H7 (cell line): ENCODE measurements at places on chromosomes 4 and X.
A peak's percentile ranks its signal among the peaks of the same experiment; 100 is the strongest.

DNA sequence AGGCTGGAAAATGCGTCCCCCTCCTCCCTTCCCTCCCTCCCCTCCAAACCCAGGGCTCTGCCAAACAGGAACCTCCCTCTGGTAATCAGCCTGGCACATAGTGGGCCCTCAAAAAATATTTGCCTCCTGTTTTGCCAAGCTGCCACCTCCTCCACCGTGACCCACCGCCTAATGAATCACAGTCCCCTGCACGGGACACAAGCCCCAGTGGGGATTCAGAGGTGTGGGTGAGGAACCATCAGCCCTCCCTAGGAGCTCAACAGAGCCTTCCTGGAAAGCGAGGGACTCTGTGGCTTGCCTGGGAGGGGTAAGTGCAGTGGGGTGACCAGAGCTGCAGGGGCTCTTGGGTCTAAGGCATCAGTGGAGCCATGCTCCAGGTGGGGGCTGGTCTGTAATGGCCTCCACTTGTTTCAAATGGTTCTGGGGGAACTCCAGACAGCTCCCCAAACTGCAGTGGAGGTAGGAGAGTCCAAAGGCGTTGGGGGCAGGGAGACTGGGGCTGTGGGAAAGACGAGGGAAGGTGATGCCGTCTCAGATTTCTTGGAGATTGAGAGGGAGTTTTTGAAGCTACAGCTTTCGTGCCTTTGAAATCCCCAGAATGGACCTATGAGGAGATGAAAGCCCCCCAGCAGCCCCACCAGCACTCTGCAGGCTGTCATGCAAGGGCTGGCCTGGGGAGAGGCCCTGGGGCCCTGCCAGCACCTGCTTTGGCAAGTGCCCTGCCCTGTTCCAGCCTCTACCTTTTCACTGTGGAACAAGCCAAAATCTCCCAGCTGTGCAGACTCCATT is 1.0 kb upstream of the PPP2R2C start:
- DNase-seq: peak; percentile 45

GRCh38 chr4:159871141-159871540 is 768.3 kb downstream of the RAPGEF2 start:
- no peak for DNase-seq

- peak; percentile 85 for DNase-seq
Measured at GRCh38 chrX:46912603-46913491, 626 bp downstream of the JADE3 start.

- DNase-seq: peak; percentile 47
Measured at GRCh38 chr4:11765849-11766453, 337.3 kb upstream of the HS3ST1 start.

- DNase-seq: no peak
Measured at GRCh38 chrX:74232859-74233258, 71.1 kb upstream of the ZCCHC13 start.

- DNase-seq: no peak
Measured at GRCh38 chr4:41943506-41943905, 8.3 kb downstream of the TMEM33 start.

DNA sequence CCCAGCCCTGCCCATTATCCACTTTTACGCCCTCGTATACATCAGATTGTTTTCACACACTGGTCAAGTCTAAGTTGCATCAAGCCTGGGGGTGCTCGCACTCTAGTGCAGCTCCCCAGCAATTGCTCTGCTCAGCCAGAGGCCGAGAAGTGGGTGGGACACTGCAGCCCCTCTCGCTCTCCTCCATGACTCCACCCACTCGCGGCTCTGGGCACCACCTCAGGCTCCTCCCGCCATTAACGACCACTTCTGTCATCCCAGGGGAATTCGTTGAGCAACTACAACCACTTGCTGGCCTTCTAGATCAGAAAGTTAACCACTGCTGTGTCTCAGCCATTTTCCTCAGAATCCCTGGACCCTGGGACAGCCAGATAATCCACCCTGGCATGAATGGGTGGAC is 53.6 kb downstream of the ETNPPL start:
- DNase-seq: no peak

- no peak for DNase-seq
Measured at GRCh38 chrX:19794690-19795089, 92.7 kb downstream of the SH3KBP1 start.

- DNase-seq: no peak
Measured at GRCh38 chrX:67953658-67954057, 409.8 kb downstream of the AR start.

- DNase-seq: no peak
Measured at GRCh38 chrX:112846187-112846586, 5.6 kb upstream of the AMOT start.

GRCh38 chrX:123219916-123220315 is 35.8 kb downstream of the GRIA3 start:
- DNase-seq: peak; percentile 33

- DNase-seq: no peak
Measured at GRCh38 chrX:153409414-153410101, 1.7 kb upstream of the ZFP92 start.

DNA sequence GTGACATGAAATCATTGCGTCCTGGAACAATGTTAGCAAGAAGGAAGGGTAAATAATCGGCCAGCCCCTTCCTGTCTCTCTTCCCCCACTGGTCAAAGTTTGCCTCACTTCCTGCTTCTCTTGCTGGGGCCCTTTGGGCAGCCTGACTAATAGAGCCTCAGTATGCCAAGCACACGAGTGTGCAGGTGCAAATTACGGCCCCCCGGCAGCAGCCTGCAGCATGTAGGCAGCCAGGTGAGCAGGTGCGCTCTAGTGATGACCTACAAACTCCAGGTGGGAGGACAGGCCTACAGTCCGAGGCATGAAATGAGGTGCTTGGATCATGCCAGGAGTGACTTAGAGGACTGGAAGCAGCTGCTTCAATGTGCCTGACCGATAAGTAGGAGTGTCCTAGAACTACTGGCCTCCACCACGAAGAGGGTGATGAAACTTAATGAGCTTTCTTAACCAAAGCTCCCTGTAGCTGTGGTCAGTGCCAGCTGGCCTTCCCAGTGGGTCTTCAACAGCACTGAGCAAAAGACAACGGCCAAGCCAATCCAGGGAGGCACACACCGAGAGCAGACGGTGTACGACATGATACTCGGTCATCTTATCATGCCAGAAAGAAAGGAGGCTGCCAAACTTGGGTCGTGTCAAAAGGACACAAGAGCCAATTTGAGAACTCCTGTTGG is 26.1 kb upstream of the FAT1 start:
- no peak for DNase-seq

DNA sequence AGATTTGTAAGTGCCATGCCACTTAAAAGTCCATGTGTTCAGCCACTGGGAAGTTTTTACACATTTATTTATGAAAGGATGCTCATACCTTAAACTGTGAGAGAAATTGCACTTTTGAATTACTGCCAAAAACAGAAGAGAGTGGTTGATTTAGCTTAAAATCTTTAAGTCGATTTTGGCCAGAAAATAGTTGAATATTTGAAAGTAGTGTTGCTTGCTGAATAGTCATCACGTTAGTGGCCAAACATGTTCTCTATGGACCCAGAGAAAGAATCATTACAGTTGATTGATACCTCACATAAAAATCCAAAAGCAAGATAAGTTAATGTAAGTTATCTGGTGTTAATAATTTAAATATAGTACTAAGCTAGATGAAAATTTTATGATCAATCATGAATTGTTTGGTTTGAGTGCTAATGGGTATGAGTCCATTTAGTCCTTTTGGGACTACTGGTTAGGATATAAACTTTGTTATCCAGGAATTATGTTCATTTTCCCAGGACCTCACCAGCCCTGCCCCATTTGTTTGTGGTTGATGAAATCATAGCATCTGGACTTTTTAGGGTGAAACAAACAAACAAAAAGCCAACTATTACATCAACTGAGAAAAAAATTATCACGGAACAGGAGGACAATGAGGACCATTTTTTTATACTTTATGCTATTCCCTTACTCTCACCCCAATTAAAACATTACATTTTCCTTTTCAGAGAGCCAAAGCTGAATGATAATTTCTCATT is 6.3 kb downstream of the GIMD1 start:
- no peak for DNase-seq

DNA sequence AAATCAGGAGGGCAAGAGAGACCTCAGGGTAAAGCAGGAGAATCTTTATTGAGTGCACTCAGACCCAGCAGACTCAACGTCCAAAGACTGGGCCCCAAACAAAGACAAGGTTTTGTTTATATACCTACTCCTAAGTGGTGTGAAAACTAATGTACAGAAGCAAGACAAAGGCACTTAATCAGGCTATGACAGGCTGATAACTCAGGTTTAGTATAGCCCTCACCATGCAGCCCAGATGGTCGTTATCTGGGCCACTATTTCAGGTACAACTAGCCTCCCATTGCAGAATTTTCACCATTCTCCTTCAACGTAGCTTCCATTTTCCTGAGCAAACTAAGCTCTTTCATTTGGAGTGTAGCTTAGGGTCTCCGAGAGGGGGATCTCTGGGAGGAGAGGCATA is 36.9 kb downstream of the SULT1E1 start:
- no peak for DNase-seq

DNA sequence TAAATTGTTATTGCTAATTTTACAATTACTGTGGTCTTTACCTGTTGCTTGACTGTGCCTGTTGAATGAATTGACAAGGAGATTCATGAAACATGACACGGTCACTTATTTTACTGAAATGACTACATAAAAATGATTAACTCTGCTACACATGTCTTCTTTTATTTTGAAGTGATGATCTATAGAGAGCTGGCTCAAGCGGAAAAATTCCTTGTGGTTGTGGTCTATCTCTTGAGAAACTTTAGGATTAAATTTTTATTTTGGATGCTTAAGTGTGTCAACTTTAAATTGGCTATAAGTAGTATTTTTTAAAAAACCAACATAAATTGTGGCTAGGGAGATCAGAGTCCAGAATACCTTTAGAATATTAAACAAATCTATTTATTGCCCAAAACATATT is 131.8 kb upstream of the PITX2 start:
- DNase-seq: no peak

GRCh38 chrX:115534383-115534782 is 26.6 kb upstream of the PLS3 start:
- DNase-seq: no peak

DNA sequence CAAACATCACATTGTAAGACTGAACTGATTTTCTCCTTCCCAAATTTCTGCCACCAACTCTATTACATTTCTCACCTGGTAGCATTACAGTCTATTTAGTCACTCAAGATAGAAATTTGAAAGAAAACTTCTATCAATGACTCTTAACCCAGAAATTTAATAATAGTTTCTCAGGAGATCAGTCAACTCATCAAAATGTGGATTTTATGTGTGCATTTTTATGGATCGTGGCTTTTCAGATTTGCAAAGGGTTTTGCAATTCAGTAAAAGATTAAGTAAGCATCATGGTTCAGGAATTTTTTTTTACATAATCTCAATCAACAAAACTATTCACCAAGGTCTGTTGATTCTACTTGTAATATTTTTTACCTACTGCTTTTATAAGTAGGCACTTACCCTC is 111.1 kb downstream of the CFAP299 start:
- DNase-seq: no peak

DNA sequence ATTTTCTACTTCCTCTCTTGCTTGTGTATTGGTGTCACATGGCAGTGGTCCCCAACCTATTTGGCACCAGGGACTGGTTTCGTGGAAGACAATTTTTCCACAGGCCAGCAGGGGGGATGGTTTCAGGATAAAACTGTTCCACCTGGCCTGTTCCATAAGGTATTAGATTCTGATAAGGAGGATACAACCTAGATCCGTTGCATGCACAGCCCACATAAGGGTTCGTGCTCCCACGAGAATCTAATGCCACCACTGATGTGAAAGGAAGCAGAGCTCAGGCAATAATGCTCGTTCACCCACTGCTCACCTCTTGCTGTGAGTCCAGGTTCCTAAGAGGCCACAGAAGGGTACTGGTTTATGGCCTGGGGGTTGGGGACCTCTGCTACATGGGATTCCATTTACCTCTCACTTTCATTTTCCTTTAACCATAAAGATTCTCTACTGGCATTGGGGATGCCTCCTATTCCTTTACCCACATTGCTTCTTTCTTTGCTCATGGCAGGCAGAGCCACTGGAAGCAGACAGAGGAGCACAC is 38.1 kb downstream of the SEC31A start:
- no peak for DNase-seq

DNA sequence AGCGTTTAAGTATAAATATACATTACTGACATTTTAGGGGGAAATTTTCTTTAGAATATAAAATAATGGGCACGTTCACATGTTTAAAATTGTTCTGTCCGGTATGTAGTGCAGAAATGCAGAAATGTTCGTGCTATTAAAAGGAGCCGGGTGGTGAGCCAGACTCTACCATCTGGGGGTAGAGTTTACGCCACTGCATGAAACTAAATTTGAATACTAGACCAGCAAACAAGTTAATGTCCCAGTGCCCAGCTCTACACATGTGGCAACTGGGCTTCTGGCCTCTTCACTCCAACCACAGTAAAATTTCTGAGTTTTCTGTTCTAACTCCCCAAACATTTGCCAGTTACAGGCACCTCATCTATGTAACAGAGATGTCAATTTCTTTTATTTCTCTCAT is 1453.3 kb upstream of the TENM3 start:
- DNase-seq: no peak

DNA sequence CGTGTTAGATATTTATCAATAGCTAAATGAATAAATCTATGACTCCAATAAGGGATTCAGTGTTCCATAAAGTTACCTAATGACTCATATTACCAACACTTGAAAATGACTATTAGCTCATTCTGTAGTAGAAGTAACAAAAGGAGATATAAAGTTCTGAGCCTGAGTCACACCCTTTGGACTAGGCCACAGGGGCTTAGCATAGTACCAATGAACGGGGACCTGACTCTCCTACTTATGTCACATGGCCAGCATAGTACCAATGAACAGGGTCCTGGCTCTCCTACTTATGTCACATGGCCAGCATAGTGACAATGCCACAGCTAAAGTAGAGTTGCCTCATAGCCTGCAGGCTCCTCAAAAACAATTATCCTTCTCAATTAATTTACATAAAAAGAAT is 43.7 kb downstream of the MAGEB16 start:
- DNase-seq: no peak

GRCh38 chr4:167544391-167544790 is 310.1 kb upstream of the SPOCK3 start:
- DNase-seq: no peak

DNA sequence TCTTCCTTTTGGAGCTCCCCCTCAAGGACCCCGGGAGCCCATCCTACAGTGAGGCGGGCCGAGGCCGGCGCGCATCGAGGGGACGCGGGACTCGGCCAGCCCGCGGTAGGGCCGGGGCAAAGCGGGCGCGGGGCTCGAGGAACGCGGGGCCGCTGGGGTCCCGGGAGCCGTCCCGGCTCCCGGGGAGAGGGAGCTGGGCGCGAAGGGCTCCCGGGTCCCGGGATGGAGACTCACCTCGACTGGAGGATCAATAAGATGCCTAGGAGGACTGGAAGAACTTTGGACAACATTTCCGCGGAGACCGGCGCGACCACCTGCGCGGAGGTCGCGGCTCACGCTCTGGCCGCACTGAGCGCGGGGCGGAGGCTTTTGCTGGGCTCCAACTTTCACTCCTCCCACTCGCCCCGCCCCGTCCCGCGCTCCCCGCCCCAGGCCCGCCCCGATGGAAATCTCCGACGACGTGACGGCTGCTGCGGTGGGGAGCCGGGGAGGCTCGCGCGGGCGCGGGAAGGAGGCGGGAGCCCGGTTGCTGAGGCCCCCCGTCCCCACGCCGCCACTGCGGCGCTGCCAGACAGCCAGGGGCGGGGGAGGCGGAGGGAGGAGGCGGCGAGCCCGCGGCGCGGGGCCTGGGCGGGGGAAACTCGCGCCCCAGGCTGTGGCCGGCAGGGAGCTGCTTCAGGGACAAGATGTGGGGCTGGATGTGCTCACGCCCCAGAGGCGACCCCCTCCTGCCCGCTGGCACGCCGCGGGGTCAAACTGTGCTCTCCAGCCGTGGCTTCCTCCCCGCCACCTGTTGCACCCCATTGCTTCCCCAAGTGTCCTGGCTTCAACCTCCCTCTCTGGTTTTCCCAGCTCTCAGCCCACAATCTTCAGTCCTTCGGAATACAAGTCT is at the start of gene GABRE:
Gene GABRE (minus strand): TSS at position 341 of the 892 bp plus-strand sequence. CDS start 51 bp downstream, at position 290.
- peak; percentile 82 for DNase-seq
